HS-5 (cell line): ENCODE measurements at places on chromosomes 5 and 9.

GRCh38 chr5:108361771-108362170, 20.1 kb downstream of the FBXL17 start:
- DNase-seq: no peak

- no peak for DNase-seq
Observed at GRCh38 chr5:170173647-170174046, 59.1 kb upstream of the C5orf58 start.

GRCh38 chr9:108668938-108669335, 186.8 kb downstream of the ACTL7B start:
- DNase-seq: no peak

- peak; percentile 63 for DNase-seq
Observed at GRCh38 chr5:59133764-59134261, 550.9 kb downstream of the RAB3C start.

GRCh38 chr5:136103118-136103517, 29.5 kb upstream of the SMAD5 start:
- DNase-seq: no peak

GRCh38 chr5:107674655-107675054, 3.9 kb upstream of the EFNA5 start:
- DNase-seq: peak; percentile 69

- DNase-seq: no peak
Observed at GRCh38 chr9:114001794-114002261, 76.3 kb downstream of the AMBP start.

DNA sequence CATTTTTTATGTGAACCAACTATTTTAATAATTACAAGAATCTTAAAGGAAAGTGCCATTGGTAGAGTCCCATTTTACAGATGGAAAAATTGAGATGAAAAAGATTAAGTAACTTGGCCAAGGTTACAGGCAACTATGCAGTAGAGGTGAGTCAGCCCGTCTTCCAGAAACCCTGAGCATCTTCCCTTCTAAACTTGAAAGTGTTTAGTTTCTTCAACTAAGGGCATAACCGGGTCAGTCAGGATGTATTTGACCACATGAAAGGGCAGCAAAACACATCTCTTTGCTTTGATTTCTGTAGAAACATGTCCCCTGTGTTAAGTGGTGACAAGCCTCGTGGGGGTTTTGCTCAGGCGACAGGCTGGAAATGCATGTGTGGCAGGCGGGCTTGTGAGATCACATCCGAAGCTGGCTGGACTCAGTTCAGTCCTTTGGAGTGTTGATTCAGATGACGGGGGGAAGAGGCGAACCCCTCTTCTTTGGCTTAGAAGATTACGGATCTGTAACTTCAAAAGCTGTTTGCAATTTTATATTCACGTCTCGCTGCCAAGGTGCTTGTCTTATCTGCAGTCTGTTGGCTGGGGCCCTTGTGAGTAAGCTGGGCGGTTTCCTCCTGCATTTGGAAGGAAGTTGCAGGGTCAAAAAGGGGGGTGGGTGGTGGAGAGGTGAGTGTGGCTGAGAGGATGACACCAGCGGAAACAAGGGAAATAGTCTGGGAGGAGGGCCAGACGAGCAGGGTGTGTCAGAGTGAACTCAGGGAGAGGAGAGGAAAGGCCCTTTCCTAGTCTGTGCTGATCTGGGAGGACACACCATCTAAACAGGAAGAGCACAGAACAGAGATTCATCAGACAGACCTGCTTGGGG, 78.9 kb upstream of the RPS23 start:
- DNase-seq: peak; percentile 74

GRCh38 chr9:113719919-113720318, 156.2 kb upstream of the ZNF618 start:
- DNase-seq: no peak

GRCh38 chr9:118896324-118897000, 472.8 kb downstream of the BRINP1 start:
- DNase-seq: no peak

DNA sequence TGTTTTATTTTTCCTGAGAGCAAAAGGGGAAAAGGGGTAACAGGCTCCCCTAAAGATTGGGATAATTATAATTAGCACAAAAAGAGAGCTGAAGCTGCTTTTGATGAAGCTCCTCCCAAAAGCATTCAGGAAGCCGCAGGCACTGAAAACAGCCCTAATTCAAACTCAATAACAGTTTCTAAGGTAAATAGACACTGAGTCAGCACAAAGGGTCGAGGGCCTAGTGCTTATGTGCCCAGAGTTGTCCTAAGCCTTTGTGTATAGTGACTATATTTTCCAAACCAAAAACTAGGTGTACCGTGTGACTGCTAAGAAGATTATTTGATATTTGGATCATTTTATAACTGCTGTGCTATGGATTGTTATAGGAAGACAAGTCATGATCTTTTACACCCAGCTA, 67.7 kb downstream of the HMHB1 start:
- DNase-seq: no peak

GRCh38 chr5:9774472-9775079, 144.4 kb upstream of the TAS2R1 start:
- no peak for DNase-seq

GRCh38 chr5:147935032-147935431, 28.7 kb upstream of the C5orf46 start:
- peak; percentile 36 for DNase-seq

- no peak for DNase-seq
Observed at GRCh38 chr5:155259648-155260047, 246.1 kb downstream of the KIF4B start.

GRCh38 chr9:86660146-86660943, 287.0 kb downstream of the GAS1 start:
- DNase-seq: peak; percentile 49

DNA sequence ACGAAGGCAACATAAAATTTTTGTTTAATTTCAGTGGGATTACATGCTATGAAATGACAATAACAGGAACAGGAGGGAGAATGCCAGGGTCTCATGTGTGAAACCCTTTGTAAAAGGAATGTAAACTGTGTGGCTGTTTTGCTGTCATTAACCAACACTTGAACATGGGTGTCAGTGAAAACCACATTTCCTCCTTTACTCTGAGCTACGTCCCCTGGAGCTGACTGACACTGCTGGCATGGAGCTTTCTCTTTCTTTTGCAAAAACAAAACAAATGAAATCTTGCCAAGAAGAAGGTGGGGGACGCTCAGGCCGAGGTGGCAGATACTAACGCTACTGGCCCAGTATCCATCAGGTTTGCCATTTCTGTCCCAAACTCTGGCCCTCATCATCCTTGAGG, 121.4 kb downstream of the DMRT2 start:
- no peak for DNase-seq

GRCh38 chr5:157866536-157866935, 7.6 kb upstream of the CLINT1 start:
- no peak for DNase-seq

DNA sequence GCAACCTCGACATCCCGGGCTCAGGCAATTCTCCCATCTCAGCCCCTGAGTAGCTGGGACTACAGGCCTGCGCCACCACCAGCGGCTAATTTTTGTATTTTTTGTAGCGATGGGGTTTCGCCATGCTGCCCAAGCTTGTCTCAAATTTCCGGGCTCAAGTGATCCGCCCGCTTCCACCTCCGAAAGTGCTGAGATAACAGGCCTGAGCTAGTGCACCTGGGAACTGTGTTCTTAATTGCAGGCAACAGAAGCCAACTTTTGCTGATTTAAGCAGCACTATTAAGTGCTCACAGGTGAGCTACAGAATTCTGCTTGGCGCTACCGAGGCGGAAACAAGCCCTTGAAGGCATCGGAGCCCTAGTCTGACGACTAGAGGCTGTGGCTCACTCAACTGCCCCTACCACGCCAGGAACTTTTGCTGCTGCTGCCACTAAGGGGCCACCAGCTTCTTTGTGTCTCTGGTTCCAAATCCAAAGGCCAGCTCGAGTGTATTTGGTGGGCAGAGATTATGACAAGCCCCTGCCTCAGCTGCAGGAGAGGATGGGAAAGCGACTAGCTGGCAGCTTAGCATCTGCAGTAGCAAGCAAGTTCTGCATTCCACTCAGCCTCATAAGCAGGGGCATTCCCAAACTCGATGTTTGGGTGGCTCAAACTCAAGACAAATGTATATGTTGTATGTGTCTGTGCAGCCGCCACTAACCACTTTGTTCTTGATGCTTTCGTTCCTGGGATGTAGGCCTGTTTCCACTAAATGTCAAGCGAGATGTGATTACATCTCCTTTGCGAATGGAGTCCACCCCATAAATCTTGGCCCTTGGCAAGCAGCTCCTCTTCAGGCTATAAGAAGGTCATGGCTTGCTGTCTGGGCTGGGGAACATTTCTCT, 10.6 kb upstream of the HMCN2 start:
- DNase-seq: no peak

DNA sequence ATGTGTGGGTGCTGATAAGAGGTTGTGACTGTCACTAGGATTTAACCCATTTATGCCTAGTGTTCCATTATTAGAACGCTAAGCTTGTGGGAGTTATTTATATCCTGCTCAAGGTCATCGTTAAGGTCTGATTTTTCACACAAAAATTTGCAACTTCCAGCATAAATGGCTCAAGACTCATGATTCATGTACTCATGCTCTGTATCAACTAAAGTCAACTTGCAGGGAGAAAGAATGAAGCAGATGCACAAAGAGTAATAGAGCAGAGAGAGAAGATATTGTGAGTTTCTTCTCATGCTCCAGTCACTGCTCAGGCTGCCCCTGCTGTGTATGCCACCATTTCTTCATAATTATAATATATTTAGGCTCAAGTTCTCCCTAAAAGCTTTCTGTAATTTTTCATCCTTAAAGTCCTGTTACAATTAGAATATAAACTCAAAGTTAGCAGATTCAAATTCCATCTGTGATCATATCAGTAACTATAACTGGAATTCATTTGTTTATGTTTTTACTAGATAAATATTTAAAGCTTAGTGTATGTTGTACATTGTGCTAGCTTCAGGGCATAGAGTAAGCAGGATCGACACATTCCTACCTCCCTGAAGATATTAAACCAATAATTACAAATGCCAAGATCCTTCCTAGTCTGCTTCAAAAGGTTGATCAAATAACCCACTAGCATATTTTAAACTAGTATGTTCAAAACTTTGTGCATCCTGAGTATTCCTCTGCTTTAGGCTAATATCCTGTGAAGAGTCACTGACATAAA, 136.7 kb downstream of the NUDT12 start:
- DNase-seq: no peak

GRCh38 chr5:79544131-79544530, 30.2 kb upstream of the HOMER1 start:
- DNase-seq: no peak

GRCh38 chr5:36366883-36367282, 65.2 kb upstream of the RANBP3L start:
- no peak for DNase-seq

GRCh38 chr9:129482521-129483414, 138.1 kb downstream of the C9orf50 start:
- DNase-seq: no peak

GRCh38 chr9:112112941-112113681, 62.0 kb downstream of the SUSD1 start:
- DNase-seq: peak; percentile 6
